Right ventricle myocardium superior (tissue), 1 donor: ENCODE measurements at places on chromosomes 13 and 19. TPM values are rescaled to one million over a fixed set of nuclear protein-coding genes. Genes with fewer than 3 reads are reported as not detected.

- DNase-seq = no peak
Observed at GRCh38 chr13:97390941-97391600, 42.9 kb upstream of the RAP2A start.

DNA sequence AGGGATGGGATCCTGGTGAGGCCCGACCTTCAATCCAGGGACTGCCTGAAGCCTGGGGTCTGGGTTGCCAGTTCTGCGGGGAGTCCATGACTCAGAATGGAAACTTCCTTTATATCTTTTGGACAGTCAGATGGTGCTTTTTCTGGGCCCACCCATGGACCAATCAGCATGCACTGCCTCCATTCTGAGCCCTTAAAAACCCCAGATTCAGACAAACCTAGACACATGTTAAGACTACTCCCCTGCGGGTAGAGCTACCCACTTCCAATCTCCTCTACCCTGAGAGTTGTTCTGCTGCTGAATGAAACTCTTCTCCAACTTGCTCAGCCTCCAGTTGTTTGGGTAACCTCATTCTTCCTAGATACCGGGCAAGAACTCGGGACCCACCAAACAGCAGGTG, 1315.2 kb upstream of the MIR17HG start:
- DNase-seq = no peak

- no peak for DNase-seq
Observed at GRCh38 chr19:1768248-1768647, 14.9 kb downstream of the ONECUT3 start.

GRCh38 chr13:49099513-49099877, 120.6 kb upstream of the MLNR start:
- no peak for DNase-seq

- DNase-seq = no peak
Observed at GRCh38 chr19:36245210-36246005, 30.5 kb downstream of the ZNF146 start.

- DNase-seq = no peak
Observed at GRCh38 chr13:43140985-43141384, 117.6 kb downstream of the DNAJC15 start.

DNA sequence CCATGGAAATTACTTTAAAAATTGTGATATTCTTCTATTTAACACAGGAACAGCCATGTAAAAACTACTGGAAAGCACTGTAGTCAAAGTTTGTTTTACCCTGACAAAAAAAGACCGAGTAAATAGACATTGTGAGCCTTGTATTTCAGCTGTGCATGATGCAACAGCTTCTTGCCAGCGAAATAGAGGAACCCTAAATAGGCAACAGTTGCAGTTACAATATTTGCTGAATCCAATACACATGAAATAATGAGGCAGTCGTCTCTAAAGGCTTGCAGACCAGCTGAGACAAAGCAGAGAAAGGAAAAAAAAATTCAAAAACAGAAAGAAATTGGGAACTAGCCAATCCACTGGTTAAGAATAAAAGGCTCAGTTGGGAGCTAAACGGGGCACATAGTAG, 1001.1 kb downstream of the OLFM4 start:
- DNase-seq = no peak

DNA sequence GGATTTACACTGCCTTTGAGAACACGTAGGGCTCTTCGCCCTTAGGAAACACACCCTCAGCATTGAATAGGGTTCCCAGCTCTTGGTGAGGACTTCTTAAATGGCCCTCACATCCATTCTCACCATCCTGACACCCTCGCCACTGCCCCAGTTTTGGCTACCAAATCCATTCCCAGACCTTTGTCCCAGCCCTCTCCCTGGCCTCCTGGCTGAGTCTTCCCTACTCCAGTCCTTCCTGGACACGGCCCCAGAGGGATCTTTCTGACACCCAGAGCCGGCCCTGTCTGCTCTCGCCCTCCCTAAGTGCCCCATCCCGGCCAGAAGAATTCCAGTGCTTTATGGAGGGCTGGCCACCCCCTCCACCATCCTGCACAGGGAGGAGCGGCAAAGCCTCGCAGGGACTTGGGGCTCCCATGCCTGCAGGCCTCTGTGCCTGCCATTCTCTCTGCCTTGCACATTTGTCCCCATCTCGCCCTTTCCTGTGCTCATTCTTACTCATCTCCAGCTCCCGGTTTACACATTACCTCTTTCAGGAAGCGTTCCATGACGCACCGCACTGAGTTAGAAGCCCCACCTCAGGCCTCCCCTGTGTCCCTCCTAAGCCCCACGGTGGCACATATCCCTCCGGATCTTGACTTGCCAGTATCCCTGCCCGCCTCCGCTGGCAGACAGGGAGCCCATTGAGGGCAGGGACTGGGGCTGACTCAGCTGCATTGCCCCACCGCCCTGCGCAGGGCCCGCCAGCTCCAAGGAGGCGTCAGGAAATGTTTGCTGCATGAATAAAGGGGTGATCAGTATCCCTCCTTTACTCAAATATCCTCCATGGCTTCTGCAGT, 11.0 kb upstream of the KLK14 start:
- no peak for DNase-seq

DNA sequence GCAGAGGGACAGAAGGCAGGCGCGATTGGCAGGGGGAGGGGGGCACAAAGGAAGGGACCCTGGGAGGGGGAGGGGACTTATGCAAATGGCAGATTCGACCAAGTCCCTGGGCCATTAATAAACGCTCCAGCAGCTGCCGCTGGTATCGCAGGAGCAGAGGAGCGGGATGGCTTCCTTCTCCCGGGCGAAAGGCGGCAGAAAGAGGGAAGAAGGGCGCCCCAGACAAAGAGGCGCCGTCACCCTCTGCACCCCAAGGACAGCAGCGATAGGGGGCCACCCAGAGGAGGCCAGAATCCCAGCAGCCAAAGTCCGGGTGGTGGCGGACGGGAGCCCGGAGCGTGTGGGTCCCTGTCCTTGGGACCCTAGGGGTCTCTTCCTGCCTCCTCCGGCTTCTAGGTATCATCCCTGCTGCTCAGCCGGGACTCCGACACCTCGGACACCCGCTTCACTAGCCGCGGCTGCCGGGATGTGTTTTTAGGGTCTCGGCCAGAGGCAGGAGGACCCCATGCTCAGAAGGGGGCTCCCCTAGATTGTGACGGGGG, 1.9 kb downstream of the PTPRS start:
- no peak for DNase-seq

GRCh38 chr19:50717026-50717723, 2.4 kb downstream of the SHANK1 start:
- no peak for DNase-seq

- no peak for DNase-seq
Observed at GRCh38 chr13:79281339-79281747, 124.7 kb downstream of the RBM26 start.

GRCh38 chr13:71602344-71602743, 264.7 kb downstream of the DACH1 start:
- no peak for DNase-seq

DNA sequence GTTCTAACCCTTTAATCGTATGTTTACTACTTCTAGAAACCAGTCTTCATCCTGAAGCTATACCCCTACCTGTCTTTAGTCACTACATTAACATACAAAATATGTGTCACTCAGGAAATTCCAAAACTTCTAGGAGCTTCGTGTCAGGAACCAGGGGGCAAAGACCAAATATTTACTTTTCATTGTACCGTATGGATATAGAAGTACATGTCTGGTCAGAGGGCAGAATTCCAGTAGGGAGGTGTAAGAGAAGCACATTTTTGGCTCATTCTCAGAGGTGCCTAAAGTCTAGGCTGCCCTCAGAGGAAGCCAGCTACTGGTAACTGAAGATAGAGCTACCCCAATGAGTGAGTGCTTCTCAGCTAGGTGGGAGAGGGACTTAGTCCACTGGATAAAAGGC, 320.7 kb downstream of the DIAPH3 start:
- no peak for DNase-seq

DNA sequence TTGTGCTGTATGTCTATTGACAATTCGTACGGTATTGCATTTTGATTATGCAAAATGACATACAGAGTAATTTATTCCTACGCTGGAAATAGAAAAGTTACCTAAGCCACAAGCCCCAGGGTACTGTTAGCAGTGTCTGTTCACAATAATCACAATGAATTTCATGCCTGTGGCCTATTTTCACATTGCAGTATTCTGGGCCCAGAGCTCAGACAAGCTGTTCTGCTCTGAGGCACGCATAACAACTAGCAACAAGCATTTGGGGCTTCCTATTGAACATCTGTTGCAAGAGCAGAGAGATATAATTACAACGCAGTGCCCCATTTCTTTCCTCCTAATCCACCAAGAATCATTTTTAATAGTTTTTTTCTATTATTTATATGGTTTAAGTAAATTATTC, 158.9 kb upstream of the SGCG start:
- DNase-seq = no peak

GRCh38 chr13:77611068-77611467, 75.6 kb downstream of the SCEL start:
- DNase-seq = no peak

DNA sequence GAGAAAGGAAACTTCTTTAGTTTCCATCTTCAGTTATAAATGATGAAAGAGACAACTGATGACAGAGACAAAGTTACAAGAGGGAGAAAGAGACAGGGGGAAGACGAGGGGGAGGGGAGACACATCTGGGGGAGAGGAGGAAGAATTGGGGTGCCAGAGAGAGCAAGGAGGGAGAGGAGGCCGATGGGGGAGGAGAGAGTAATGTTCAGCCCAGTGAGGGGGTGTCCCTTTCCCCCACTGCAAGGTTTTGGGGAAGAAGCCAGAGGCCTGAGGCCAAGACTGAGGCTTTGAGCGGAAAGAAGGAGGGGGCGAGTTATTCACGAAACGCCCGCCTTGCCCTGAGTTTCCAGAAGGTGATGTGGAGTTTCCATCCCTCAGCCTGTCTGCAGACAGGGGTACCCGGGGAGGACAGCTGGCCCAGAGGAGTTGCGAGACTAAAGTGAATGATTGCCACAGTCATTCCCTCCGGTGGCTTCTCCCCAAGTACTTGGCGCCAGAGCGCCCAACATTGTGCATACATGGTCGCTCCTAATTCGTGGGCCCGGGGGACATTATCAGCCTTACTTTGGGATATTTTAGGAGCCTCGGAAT, 558 bp upstream of the PPAN start:
- no peak for DNase-seq

Gene SHD
- total RNA-seq = not detected

Gene ERICH4
- not detected for total RNA-seq

Gene NCAN
- not detected for total RNA-seq

Gene CEACAM21
- 0.86 TPM for total RNA-seq

Gene LAIR1
- 6.3 TPM for total RNA-seq
